Progenitor cell of endocrine pancreas (in vitro differentiated cells): ENCODE measurements at places on chromosomes 12 and 14. TPM values are rescaled to one million over a fixed set of nuclear protein-coding genes. Genes with fewer than 3 reads are reported as not detected.

DNA sequence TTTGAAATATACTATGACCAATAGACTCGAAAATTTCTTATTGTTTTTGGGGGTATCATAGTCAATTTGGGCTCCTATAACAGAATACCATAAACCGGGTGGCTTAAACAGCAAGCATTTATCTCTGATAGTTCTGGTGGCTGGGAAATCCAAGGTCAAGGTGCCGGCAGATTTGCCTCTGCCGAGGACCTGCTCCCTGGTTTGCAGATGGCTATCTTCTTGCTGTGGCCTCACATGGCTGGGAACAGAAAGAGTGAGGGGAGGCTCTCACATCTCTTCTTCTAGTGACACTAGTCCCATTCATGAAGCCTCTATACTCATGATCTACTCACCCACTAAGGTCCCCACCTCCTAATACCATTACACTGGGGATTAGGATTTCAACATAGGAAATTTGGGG, 70.7 kb downstream of the BORCS5 start:
- peaks cover 20% of the 10 kb centered on the region for H3K36me3 ChIP-seq
- no peaks in the 10 kb centered on the region for H3K4me1 ChIP-seq
- no peaks in the 10 kb centered on the region for H3K27me3 ChIP-seq
- DNase-seq, result no peak
- H3K27ac ChIP-seq, result no peak overlapping the region

- H3K27ac ChIP-seq, result no peak overlapping the region
- no peak for DNase-seq
- no peaks in the 10 kb centered on the region for H3K27me3 ChIP-seq
- H3K4me1 ChIP-seq, result no peaks in the 10 kb centered on the region
- H3K4me3 ChIP-seq, result no peak overlapping the region
These were observed 30.9 kb upstream of the DYRK2 start for GRCh38 chr12:67617629-67618028.

GRCh38 chr12:6921539-6921938, 6.2 kb upstream of the ATN1 start:
- H3K27me3 ChIP-seq, result no peaks in the 10 kb centered on the region
- DNase-seq, result no peak
- peaks cover 11% of the 10 kb centered on the region for H3K36me3 ChIP-seq
- peaks cover 25% of the 10 kb centered on the region for H3K4me1 ChIP-seq
- peak overlapping the region; percentile 17 for H3K27ac ChIP-seq
- H3K4me3 ChIP-seq, result no peak overlapping the region

DNA sequence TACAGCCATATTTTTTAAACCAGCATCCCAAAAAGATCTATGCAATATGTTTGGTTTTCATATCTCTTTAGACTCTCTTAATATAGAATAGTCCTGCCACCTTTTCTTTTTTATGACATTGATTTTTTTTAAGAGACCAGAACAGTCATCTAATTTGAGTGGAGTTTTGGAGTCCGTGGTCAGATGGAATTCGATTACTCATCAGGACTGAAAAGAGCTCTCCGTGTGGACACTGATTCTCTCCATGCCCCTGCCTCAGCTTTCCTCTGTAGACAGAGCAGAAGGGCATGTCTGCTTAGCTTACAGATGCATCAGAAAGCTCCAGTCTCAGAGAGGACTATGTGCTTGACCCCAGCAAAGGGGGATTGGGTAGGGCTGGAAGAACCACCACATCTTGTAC, 27.8 kb downstream of the SMCO2 start:
- DNase-seq, result no peak
- H3K36me3 ChIP-seq, result peaks cover 14% of the 10 kb centered on the region
- H3K4me3 ChIP-seq, result no peak overlapping the region
- H3K27me3 ChIP-seq, result no peaks in the 10 kb centered on the region

Gene CAPZA3
- 0.29 and 0.36 TPM in 2 replicates for total RNA-seq

Gene CLECL1
- not detected in 2 replicates for total RNA-seq

Gene SIX6
- total RNA-seq, result not detected in 2 replicates

Gene PEBP1
- 216 and 224 TPM in 2 replicates for total RNA-seq

DNA sequence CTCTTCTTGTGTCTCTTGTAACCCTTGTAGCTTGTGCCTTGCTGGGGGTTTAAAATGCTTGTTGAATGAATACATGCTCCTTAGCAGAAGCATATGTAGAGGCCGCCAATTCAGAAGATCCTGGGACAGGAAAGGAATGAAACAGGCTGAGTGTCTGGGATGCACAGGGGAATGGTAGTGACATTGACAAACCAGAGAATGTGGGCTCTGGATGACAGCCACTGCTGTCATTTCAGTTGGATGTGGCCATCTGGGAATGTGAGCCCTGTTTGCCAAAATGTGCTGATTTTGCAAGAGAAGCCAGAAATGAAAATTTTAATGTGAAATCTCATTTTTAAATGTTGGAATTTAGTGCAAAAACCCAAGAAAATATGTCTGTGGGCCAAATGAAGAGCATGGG, 136.8 kb downstream of the DACT1 start:
- H3K4me1 ChIP-seq, result peaks cover 55% of the 10 kb centered on the region
- DNase-seq, result no peak
- H3K27ac ChIP-seq, result no peak overlapping the region
- H3K36me3 ChIP-seq, result no peaks in the 10 kb centered on the region
- H3K4me3 ChIP-seq, result no peak overlapping the region
- H3K27me3 ChIP-seq, result no peaks in the 10 kb centered on the region

DNA sequence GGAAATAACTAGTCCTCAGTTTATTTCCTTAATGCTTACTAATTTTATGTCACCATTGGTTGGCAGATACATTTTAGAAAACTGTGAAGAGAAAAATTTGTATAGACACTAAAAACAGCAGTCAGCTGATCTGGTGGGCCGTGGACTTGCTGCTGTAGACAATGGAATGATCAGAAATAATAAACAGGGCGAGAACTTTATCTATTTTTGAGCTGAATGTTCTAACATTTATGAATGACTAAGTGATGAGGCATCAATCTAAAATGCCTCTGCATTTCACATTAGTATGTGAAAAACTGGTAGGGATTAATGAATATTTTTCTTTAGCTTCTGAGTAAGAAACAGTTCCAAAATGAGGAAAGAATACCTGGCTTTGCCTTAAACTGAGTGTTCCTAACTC, 24.8 kb upstream of the PKP2 start:
- no peak overlapping the region for H3K4me3 ChIP-seq
- DNase-seq, result no peak
- no peaks in the 10 kb centered on the region for H3K4me1 ChIP-seq

DNA sequence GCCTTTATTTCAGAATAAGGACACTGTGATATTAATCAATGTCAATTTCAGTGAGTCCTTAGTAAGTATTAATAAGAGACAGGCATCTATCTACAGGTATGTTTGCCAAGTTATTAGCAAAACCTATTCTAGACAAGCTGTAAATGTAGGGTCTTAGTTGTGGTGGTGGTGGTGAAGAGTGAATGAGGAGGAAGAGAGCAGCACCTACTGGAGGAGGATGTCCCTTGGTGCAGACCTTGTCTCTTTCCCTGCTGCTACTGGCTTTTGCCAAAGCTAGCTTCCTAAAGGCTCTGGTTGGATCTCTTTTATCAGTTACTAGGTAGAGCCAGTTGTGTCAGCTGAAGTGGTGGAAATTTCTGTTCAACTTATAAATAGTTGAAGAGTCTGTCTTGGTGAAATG, 304.8 kb upstream of the ATP2B1 start:
- H3K36me3 ChIP-seq, result no peaks in the 10 kb centered on the region
- H3K4me1 ChIP-seq, result no peaks in the 10 kb centered on the region
- no peak overlapping the region for H3K4me3 ChIP-seq
- no peak overlapping the region for H3K27ac ChIP-seq
- no peak for DNase-seq
- no peaks in the 10 kb centered on the region for H3K27me3 ChIP-seq

GRCh38 chr14:92316937-92317336, 6.0 kb upstream of the SLC24A4 start:
- no peak for DNase-seq
- no peaks in the 10 kb centered on the region for H3K36me3 ChIP-seq
- no peak overlapping the region for H3K27ac ChIP-seq
- H3K4me3 ChIP-seq, result no peak overlapping the region

- no peaks in the 10 kb centered on the region for H3K4me1 ChIP-seq
- DNase-seq, result no peak
- no peak overlapping the region for H3K4me3 ChIP-seq
- H3K36me3 ChIP-seq, result peaks cover 4% of the 10 kb centered on the region
- no peaks in the 10 kb centered on the region for H3K27me3 ChIP-seq
These were observed 126.9 kb upstream of the PRICKLE1 start for GRCh38 chr12:42716491-42716891.

DNA sequence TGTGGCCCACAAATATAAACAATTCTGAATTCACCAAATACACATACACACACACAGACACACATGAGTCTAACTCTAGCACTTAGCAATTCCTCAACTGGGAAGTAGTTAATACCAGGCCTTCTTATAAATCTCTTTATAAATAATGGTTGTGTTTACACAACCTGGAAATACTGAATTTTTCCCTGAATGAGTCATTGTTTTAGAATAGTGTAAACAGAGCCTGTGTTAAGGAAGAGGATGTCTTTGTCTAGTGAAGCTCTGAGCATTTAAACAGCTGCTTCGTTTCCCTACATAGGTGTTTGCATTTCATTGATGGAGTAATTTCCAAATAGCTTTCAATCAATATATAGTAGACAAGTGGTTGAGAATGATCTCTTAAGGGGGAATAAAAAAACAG, 218.8 kb downstream of the BTG1 start:
- no peak overlapping the region for H3K4me3 ChIP-seq
- H3K4me1 ChIP-seq, result peaks cover 8% of the 10 kb centered on the region
- peak overlapping the region; percentile 94 for H3K27ac ChIP-seq
- DNase-seq, result no peak
- H3K36me3 ChIP-seq, result peaks cover 7% of the 10 kb centered on the region
